C1 segment of cervical spinal cord (tissue), 14 donors: ENCODE measurements at places on chromosomes 2 and 18.

- no peak for DNase-seq
These were observed 122.6 kb upstream of the SPRED2 start for GRCh38 chr2:65554765-65555591.

GRCh38 chr2:241110607-241111439 is 8.7 kb upstream of the MTERF4 start:
- no peak for DNase-seq

DNA sequence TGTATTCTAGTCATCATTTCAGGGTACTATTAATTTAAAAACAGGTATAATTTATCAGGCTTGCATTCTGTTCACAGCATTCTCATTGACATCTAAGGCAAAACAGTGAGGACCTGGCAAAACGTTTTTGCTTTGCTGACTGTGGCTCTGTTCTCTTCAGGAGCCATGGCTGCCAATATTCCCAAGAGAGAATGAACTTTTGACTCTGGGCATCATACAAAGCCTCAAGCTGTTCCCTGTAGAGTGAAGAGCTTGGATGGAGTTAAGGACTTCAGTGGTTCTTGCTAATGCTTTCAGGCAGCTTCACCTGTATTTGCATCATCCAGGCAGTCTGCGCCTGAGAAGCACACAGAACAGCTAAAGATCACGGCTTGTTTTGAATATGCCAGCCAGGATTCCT is 65.9 kb upstream of the CAVIN2 start:
- DNase-seq, result no peak

DNA sequence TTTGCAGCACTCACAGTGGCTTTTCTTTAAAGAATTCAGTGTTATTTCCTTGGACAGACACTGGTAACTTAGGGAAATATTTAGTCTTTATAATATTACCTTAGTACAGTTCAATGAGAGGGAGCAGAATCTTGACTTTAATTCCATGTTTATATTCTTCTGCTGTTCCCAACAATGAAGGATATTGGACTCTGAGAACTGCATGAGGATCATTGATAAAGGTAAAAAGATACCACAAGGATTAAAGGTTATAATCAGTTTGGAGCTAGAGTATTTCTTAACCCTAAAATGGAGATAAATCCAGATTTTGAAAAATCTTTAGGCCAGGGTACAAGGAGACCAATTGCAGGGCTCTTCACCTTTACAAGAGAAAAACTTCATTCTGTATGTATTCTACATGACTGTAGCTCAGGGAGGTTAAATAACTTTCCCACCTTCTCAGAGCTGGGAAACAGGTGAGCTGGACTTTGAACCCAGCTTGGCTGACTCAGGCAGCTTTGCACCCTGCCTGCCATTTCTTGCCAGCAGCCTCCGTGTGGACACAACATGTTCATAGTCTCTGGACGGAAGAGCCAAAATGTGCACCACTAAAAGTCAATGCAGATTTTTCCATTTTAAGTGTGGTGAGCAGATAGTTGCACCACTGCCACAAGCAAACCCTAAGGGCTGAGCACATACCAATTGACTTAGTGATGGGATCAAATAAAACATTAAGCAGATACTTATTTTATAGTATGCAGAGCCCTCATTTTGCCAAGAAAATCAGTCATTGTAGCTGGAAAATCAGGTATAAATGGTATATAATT is 26.7 kb downstream of the UPP2 start:
- no peak for DNase-seq

DNA sequence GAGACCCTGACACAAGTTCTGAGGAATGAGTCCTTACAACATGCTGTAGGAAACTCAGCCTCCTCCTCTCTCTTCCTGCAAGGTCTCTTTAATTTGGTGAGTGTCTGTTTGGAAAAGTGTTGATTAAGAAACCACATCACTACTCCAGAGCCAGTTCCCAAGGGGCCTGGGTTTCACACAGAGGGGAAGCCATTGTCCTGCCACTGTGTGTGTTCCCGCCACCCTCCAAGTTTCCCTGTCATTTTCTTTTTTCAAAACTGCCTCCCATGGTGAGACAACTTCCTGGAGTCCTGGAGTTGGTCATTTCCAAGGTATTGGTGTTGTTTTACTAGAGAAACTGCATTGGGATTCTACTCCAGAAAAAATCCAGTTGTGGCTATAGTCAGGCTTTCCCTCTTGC is 232.0 kb upstream of the PARD3B start:
- no peak for DNase-seq

DNA sequence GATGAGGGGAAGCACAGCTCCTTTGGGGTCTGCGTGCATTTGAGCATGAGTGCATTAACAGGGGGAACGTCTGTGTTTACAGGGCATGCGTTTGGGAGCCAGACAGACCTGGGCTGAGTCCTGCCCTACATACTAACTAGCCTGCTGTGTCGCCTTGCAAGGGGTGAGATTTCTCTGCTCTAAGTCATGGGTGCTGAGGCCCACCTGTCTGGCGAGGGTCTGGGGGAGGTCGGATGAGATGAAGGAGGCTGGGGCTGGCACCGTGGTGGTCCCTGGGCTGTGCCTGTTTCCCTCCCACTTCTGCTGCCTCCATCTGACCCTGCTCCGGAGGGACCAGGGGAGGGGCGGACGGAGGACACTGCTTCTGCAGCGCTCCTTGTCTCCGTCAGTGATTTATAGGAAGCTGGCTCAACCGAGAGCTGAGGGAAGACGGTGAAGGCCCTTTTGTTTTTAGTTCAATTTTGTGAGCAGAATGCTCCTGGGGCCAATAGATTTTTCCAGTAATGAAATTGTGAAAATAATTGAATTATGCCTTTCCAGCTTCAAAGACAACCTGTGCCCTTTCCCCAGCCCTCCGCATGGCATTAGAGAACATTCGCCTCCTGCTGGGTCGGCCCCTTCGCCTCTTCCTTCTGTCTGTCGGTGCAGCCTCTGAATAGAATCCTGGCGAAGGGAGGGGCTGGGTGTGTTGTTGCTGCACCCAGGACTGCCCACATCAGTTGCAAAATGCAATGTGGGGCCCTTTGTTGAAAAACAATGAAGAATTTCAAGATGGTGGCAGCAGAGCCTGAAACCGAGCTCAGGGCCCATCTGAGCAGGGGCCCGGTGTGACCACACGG is 49.7 kb downstream of the RRM2 start:
- DNase-seq, result no peak

DNA sequence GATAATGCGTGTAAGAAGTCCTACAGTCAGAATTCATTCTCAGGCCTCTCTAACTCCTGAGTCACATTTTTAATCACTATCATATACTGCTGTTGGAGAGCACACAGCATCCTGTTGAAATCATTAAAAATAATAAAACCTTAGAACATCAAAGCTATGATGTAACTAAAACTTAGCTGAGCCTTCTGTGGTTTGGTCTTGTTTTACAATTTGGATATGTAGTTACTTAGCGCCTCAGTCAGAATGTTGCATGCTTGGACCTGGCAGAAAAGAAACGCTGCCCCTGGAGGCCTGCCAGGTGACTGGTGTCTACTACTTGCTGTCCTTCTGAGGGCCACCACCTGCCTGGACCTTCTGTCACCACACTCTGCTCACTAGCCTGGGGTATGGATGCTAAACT is 261.1 kb upstream of the RASGRP3 start:
- DNase-seq, result no peak

DNA sequence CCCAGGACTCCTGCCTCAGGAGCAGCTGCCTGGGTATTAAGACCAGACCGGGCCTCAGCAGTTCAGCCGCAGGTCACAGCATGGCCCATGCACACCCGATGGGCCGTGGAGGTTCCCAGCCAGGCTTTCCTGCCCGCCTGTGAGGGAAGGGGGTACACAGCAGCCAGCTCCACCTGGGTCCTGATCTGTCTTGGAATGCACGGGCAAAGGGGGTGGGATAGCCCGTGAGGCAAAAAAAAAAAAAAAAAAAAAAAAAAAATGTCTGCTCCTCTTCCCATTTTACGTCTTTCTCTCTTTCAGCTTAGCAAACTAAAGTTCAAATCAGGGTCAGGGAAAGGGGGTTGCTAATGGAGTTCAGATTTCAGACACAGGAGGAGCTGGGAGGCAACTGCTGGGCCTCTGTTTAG is 385.2 kb downstream of the TNS1 start:
- DNase-seq, result no peak

- no peak for DNase-seq
These were observed 17.0 kb upstream of the MBD2 start for GRCh38 chr18:54241483-54241882.

GRCh38 chr2:234710066-234710465 is 213.2 kb upstream of the ARL4C start:
- DNase-seq, result no peak

DNA sequence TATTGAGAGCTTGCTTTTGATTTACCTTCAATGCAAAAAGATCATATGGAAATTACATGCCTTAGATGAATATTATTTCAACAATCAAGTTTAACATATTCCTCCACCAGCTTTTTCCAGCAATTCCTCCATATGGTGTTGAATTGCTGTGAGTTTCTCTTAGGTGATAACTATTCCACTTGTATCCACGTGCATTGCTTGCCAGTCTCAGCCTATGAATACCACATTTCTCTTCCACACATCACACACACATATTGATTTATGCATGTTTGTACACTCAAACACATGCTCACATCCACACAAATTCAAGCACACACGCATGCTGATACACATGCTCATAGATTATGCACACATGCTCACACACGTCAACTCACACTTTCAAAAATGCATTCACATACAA is 770.0 kb upstream of the LINC00305 start:
- DNase-seq, result no peak

DNA sequence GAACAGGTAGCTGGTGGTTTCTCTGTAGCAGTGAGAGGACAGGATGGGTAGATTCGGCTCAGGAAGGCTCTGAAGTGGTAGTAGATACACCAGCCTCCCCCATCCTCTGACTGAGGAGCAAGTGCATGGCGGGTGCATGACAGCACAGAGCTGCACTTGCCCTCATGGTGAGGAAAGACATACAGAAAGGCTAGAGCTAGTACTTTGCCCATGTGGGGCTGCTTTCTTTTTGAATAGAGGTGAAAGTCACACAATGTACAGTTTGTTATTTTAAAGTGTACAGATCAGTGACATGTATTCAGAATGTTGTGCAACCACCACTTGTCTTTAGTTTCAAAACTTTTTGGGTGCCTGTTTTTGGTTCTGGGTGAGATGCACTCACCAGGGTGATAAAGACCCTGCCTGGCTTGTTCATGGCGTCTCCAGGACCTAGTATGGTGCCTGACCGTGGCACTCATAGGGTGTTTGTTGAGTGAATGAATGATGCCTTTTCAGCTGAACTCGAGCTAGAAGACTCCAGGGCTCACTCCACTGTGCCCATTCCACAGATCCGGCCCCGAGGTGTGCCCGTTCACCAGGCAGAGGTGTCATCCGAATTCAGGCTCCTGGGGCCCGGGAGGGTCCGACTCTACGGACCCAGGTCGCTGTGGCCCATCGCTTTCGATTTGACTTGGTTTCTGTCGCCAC is 421 bp upstream of the VAMP5 start:
- DNase-seq, result no peak

DNA sequence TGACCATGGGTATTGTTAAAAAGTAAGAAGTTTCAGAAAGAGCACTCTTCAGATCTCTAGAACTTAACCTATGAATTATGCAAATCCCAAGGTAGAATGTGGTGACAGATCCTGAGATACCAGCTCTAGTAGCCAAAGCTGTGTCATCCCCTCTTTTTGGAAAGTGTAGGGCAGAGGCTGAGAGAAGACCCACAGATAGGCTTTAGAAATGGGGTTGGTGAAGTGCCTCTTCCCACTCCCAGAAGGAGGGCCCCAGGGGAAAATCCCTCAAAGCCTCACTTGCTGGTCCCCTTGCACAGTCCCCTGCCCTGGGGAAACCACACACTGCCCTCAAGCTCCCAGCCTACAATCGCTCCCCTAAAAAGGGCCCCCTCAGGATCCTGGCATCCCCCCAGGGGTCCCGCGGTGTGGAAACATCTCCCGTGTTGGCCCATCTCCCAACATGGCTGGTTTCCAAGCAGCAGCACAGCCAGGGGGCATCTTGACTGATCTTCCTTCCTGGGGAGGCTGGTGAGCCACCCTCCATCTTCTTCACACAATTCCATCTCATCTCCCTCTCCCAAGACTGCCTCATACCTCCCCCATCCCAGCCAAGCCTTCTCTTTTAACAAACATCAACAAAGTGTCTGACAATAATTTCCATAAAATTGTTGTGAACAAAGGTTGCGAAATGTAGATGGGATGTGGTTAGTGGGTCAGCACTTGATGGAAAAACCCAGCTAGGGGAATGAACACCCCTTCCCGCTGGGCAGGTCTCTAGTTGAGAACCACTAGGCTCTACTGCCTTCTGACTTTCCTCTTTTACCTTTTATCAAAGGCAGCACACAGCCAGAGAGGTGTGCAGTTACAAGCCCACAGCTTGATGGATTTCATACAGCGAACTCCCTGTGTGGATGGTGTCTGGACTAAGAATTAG is 25.1 kb downstream of the MAL start:
- no peak for DNase-seq

DNA sequence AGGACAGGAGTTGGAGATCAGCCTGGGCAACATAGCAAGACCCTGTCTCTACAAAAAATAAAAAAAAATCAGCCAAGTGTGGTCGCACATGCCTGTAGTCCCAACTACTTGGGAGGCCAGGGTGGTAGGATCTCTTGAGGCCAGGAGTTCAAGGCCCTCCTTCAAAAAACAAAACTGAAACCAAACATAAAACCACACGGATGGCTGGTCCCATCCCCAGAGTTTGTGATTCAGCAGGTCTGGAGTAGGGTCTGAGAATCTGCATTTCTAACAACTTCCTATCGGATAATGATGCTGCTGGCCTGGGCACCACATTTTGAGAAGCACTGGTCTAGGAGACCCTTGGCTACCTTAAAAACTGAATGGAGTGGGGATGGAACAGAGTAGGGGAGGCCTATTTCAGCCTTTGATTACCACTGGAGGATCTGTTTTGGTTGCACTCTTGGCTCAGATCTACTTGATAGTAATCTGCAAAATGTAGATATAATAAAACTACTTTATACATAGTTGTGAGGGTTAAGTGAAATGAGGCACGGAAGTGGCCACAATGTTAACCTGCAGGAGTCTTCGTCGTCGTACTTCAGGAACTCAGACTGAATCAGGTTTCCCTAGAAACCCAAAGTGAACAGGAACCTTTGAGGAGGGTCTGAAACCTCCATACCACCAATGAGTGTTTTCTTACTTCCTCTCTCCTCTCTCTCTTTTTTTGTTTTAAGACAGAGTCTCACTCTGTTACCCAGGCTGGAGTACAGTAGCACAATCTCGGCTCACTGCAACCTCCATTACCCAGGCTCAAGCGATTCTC is 25.5 kb upstream of the NFE2L2 start:
- DNase-seq, result no peak

DNA sequence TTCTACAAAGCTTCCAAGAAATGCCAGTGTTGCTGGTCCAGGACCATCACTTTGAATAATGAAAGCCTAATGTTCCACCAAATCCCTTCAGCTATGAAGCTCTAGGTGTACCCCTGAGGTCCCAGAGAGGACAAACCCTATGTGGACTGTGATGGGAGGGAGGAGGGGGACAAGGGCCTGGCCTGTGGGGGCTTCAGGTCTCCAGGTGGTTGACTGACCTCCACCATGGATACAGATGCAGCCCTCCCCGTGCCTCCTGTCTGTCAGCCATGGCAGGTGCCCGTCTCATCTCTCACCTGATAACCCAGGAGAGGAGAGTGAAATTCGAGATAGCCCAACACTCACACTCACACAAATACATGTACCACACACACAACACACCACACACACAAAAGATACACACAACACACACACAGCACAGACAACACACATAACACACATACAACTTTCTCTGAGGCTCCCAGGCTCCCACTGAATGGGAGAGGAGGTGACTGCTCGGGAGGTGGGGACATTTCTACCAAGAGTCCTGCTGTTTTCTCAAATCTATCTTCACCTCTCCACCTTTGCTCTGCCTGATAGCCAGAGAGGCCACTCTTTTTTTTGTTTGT is 12.8 kb upstream of the RHOB start:
- no peak for DNase-seq
